Large intestine (tissue), 12 donors: ENCODE measurements at places on chromosomes 4 and X.
A peak's percentile ranks its signal among the peaks of the same experiment; 100 is the strongest.

GRCh38 chr4:121373841-121374240, 7.0 kb downstream of the QRFPR start:
- no peaks in the 10 kb centered on the region for H3K36me3 ChIP-seq
- H3K27me3 ChIP-seq = peaks cover 6% of the 10 kb centered on the region
- DNase-seq = no peak
- H3K4me3 ChIP-seq = no peak overlapping the region

GRCh38 chrX:17544821-17545220, 169.8 kb downstream of the NHS start:
- peak; percentile 89 for DNase-seq
- no peaks in the 10 kb centered on the region for H3K27me3 ChIP-seq
- peak overlapping the region; percentile 74 for H3K27ac ChIP-seq

- H3K4me1 ChIP-seq = no peaks in the 10 kb centered on the region
- no peak overlapping the region for H3K27ac ChIP-seq
- DNase-seq = no peak
- no peaks in the 10 kb centered on the region for H3K27me3 ChIP-seq
These were observed 341.4 kb downstream of the C4orf33 start for GRCh38 chr4:129437347-129437746.

GRCh38 chr4:7186031-7186430, 6.3 kb upstream of the SORCS2 start:
- peaks cover 47% of the 10 kb centered on the region for H3K27me3 ChIP-seq
- H3K4me3 ChIP-seq = no peak overlapping the region
- DNase-seq = no peak
- H3K4me1 ChIP-seq = no peaks in the 10 kb centered on the region
- no peaks in the 10 kb centered on the region for H3K36me3 ChIP-seq

DNA sequence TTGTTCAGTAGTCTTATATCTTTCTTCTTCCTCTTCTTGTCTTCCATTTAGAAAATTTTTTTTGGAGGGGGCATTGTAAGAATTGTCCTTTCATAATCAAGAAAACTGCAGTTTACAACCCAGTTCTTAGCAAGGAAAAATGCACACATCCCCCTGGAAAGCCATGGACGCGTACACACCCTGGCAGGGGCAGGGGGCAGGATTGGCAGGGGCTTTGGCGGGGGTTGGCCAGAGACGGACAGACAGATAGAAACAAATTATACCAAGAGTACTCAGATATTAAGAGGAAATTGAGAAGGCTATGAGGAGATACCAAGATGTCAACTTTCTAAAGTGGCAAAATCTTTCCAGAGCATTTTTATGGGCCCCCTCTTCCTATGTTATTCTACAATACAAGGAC, 322.5 kb upstream of the CPXCR1 start:
- H3K27ac ChIP-seq = no peak overlapping the region
- no peaks in the 10 kb centered on the region for H3K27me3 ChIP-seq
- no peak overlapping the region for H3K4me3 ChIP-seq
- no peaks in the 10 kb centered on the region for H3K36me3 ChIP-seq
- no peaks in the 10 kb centered on the region for H3K4me1 ChIP-seq
- no peak for DNase-seq

- no peaks in the 10 kb centered on the region for H3K4me1 ChIP-seq
- H3K4me3 ChIP-seq = no peak overlapping the region
- DNase-seq = no peak
- no peaks in the 10 kb centered on the region for H3K36me3 ChIP-seq
- H3K27me3 ChIP-seq = no peaks in the 10 kb centered on the region
These were observed 45.3 kb upstream of the KCTD8 start for GRCh38 chr4:44493924-44494323.

GRCh38 chr4:151564321-151564720, 155.3 kb downstream of the FHIP1A start:
- H3K27me3 ChIP-seq = no peaks in the 10 kb centered on the region
- no peak overlapping the region for H3K4me3 ChIP-seq
- peak overlapping the region; percentile 73 for H3K27ac ChIP-seq
- peaks cover 21% of the 10 kb centered on the region for H3K4me1 ChIP-seq
- H3K36me3 ChIP-seq = no peaks in the 10 kb centered on the region

DNA sequence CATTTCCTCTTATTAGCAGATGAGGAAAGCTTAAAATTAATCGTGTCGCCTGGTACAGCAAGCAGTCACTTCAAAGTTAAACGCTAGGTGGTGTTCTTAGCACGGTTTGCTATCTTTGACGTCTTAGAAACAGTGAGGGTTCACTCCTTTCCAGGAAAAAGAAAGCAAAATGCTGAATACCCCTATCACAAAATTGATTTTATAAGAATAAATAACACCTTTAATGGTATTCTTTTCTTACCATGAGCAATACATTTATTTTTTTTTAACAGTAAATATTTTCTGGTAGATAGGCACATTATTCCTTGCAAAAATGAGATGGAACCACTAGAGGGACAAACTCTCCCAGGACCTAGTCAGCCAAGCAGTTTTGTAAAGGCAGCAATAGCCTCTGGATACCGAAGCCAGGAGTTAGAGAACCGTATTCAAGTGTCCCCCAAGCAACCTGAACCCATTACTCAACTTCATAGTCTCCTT, 153.9 kb downstream of the KDR start:
- DNase-seq = peak; percentile 28
- no peak overlapping the region for H3K4me3 ChIP-seq
- no peak overlapping the region for H3K27ac ChIP-seq

DNA sequence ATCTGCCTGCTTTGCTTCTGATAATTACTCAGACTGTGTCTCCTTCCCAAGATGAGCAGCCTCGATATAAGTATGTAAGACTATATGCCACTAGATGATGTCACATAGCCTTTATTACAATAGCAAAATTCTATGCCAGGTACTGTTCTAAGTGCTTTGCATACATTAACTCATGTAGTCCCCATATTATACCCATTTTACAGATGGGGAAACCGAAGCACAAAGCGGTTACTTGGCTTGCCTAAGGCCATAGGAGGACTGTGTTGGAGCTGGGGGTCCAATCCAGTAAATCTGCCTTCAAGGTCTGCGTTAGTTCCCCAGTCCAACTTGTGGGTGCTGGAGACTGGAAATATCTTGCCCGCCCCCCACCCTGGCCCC, 826 bp upstream of the SCML1 start:
- H3K27ac ChIP-seq = peak overlapping the region; percentile 96
- H3K4me3 ChIP-seq = peak overlapping the region; percentile 49
- peaks cover 3% of the 10 kb centered on the region for H3K4me1 ChIP-seq
- H3K27me3 ChIP-seq = no peaks in the 10 kb centered on the region
- H3K36me3 ChIP-seq = no peaks in the 10 kb centered on the region

GRCh38 chr4:89109841-89110540, 1.3 kb upstream of the TIGD2 start:
- peaks cover 4% of the 10 kb centered on the region for H3K27me3 ChIP-seq
- no peak overlapping the region for H3K27ac ChIP-seq
- H3K36me3 ChIP-seq = no peaks in the 10 kb centered on the region
- H3K4me3 ChIP-seq = peak overlapping the region; percentile 80
- no peak for DNase-seq

DNA sequence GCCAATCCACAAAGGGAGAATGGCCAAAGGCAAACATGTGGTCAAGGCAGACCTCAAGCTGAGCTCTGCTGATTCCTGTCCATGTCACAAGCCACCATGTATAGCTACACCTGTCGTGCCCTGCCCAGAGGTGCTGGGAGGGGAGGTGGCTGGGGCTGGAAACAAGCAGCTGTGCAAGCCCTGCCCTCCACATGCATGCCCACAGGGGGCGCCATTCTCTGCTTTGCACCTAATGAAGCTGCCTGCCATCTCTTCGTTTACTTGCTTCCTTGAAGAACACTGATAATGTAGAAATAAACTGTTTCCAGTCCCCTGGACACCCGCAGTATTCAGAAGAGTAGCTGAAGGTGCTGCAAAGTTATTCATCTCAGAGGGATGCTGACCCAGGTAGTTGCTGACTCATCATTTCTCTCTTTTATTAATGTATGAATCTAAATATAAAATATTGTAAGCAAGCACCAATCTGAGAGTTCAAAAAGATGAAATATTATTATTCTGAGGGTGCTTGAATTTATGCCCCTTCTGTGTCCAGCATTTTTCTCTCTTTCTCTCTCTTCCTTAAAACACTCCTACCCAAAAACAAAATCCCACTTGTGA, 278.6 kb downstream of the ADGRA3 start:
- H3K27me3 ChIP-seq = no peaks in the 10 kb centered on the region
- no peaks in the 10 kb centered on the region for H3K36me3 ChIP-seq
- H3K27ac ChIP-seq = peak overlapping the region; percentile 94
- peak; percentile 70 for DNase-seq
- peak overlapping the region; percentile 48 for H3K4me3 ChIP-seq

GRCh38 chrX:4277122-4277521, 563.7 kb upstream of the PRKX start:
- H3K36me3 ChIP-seq = no peaks in the 10 kb centered on the region
- no peak for DNase-seq
- no peaks in the 10 kb centered on the region for H3K27me3 ChIP-seq
- H3K27ac ChIP-seq = no peak overlapping the region
- no peak overlapping the region for H3K4me3 ChIP-seq

GRCh38 chr4:182649698-182650477, 267.3 kb downstream of the DCTD start:
- no peaks in the 10 kb centered on the region for H3K27me3 ChIP-seq
- H3K4me1 ChIP-seq = no peaks in the 10 kb centered on the region
- no peak overlapping the region for H3K27ac ChIP-seq
- DNase-seq = no peak
- no peak overlapping the region for H3K4me3 ChIP-seq

GRCh38 chrX:153927922-153928760, 2.1 kb upstream of the ARHGAP4 start:
- peak overlapping the region; percentile 64 for H3K4me3 ChIP-seq
- no peaks in the 10 kb centered on the region for H3K27me3 ChIP-seq
- peaks cover 34% of the 10 kb centered on the region for H3K4me1 ChIP-seq
- peak; percentile 98 for DNase-seq
- H3K27ac ChIP-seq = peak overlapping the region; percentile 90

DNA sequence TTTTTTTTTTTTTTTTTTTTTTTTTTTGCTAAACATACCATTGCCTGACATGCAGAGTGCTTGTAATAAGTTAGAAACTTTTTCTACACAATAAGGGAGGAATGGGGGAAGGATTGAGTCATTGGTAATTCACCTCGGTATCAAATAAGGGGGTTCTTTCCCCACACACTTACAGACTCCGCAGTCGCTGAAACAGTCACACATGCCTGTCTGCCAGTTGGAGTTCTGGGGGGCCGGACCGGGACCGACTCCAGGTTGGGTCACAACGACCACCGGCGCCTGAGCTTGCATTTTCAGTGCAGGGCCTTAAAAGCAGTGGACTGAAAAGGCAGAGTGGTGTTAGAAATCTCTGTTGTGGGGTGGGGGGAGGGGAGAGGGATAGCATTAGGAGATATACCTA, 6.9 kb downstream of the PLAC8 start:
- DNase-seq = no peak
- no peaks in the 10 kb centered on the region for H3K27me3 ChIP-seq
- H3K36me3 ChIP-seq = peaks cover 16% of the 10 kb centered on the region
- peaks cover 12% of the 10 kb centered on the region for H3K4me1 ChIP-seq

DNA sequence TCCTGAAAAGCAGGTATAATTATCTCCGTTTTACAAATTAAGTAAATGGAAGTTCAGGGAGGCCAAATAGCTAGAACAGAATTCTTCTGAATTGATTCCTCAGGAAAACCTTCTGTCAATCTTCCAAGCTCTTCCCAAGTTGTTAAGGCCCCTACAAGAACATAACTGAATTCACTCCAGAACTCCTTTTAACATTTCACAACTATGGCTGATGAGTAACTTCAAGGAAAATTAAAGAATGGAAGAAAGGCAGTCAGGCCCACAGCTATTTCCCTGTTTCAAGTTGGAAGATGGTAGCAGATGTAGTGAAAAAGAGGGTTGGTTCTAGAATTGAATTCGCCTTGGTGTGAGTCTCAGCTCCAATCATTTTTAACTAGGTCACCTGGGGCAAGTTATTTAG, 15.9 kb downstream of the SETD7 start:
- no peaks in the 10 kb centered on the region for H3K4me1 ChIP-seq
- H3K4me3 ChIP-seq = no peak overlapping the region
- H3K27ac ChIP-seq = no peak overlapping the region
- DNase-seq = no peak
- H3K36me3 ChIP-seq = no peaks in the 10 kb centered on the region

- no peaks in the 10 kb centered on the region for H3K36me3 ChIP-seq
- H3K4me3 ChIP-seq = no peak overlapping the region
- peak; percentile 56 for DNase-seq
- H3K27me3 ChIP-seq = no peaks in the 10 kb centered on the region
These were observed 194.0 kb downstream of the GASK1B start for GRCh38 chr4:157978680-157979361.
